ENCODE measurements at places on chromosomes 4 and X.

DNA sequence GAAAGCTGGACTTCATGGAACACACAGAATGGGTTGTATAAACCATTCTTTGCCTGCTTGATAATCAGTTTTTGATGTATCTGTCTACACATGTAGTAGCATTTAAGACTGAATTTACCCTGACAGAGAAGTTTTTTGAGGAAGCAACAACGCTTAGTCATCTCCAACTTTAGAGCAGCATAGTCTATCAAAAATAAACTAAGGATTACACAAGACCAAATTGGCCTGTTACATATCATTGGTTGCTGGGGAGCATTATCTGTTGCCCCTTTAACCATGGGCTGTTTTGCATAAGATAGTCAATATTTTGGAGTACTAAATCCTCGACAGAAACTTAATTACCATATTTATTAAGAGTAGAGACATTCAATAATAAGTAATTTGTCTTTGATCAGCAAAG is 347.4 kb downstream of the FAM47B start:
- no peak for DNase-seq

- no peak for DNase-seq
These were observed 205.9 kb downstream of the PTTG2 start for GRCh38 chr4:38166082-38166481.

DNA sequence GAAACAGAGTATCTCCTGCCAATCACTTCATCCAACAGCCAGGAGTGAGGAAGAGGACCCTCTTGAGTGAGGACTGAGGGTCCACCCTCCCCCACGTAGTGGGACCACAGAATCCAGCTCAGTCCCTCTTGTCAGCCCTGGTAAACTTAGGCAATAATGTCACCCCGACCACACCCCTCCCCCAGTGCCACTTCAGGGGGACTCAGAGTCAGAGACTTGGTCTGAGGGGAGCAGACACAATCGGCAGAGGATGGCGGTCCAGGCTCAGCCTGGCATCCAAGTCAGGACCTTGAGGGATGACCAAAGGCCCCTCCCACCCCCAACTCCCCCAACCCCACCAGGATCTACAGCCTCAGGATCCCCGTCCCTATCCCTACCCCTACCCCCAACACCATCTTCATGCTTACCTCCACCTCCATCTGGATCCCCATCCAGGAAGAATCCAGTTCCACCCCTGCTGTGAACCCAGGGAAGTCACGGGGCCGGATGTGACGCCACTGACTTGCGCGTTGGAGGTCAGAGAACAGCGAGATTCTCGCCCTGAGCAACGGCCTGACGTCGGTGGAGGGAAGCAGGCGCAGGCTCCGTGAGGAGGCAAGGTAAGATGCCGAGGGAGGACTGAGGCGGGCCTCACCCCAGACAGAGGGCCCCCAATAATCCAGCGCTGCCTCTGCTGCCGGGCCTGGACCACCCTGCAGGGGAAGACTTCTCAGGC is at the start of the genes CSAG1 and MAGEA12:
TSS of gene CSAG1 (minus strand) at position 461 of the 715 bp plus-strand sequence. CDS start 1,261 bp downstream, outside the sequence.
TSS of gene MAGEA12 (plus strand) at position 497 of the 715 bp plus-strand sequence. CDS start 2,405 bp downstream, outside the sequence.
- peak; percentile 75 for DNase-seq

- no peak for DNase-seq
These were observed 107.0 kb downstream of the PCDH18 start for GRCh38 chr4:137425281-137425680.

DNA sequence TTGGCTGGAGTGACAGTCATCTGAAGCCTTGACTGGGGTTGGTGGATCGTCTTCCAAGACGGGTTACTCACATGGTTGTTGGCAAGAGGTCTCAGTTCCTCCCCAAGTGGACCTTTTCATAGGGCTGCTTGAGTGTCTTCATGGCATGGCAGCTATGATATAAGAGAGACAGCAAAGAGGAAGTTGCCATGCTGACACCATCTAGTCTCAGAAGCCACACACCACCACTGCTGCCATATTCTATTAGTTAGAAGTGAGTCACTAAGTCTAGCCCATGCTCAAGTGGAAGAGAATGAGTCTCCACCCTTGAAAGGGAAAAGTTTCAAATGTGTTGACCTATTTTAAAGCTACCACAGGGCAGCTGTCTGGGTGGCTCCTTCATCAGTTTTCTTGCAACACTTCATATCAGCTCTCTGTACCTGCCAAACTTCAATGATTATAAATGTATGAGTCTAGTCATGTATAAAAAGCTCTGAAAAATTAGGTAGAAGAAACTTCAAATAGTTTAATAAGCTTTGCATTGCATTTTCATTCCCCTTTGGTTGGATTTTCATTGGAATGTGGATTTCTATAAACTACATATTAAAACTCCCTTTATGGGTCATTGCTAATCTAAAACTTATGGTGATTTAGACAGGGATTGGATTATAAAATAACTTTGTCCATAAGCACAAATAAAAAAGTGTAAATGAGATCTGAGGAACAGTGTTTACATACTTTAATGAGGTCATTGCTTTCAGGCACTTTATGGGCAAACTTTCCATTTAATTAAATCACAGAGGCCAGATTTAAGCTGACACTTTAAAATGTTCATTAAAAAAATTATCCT is 68.0 kb upstream of the ATXN3L start:
- no peak for DNase-seq

GRCh38 chrX:132741689-132742088 is 216.7 kb downstream of the HS6ST2 start:
- no peak for DNase-seq

- no peak for DNase-seq
These were observed 525.7 kb downstream of the PPARGC1A start for GRCh38 chr4:23364167-23364566.

- DNase-seq: no peak
These were observed 56.3 kb downstream of the SHISA3 start for GRCh38 chr4:42453612-42454011.

DNA sequence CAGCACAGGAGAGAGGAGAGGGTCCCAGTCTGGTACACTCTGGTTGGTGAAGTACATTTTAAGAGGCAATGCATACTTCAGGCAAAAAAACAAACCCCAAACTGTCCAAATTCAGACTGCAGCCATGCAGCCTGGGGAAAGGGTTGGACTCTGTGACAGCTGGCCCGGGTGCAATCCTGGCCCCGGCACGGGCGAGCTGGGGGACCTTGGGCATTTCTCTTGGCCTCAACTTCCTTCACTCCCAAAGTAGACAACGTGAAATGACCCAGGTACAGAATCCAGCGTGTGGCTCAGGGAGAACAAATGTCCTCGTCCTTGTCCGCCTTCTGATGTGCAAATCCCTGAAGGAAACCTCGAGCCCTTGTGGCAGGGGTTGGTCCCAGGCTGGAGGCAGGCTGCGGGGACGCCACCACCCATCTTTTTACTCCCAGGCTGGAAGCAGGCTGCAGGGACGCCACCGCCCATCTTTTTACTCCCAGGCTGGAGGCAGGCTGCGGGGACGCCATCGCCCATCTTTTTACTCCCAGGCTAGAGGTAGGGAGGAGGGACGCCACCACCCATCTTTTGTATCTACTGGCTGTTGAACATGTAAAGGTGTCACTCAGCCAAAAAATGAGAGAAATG is 62.3 kb downstream of the ACOX3 start:
- DNase-seq: no peak

DNA sequence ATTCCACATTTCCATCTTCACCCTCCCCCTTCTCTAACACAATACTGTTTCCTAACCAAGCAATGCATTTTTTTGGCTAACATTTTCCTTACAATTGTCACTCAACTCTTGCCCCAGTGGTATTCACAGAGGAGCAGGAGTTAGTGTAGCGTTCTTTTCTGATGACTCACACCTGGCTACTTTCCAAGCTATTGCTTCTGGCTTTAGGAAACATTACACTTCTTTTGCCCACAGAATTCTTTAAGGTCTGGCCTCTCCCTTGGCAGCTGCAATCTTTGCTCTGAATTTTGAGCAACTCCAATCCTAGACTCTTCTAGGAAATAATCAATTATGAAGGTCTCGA is 27.5 kb upstream of the PDGFC start:
- peak; percentile 8 for DNase-seq

DNA sequence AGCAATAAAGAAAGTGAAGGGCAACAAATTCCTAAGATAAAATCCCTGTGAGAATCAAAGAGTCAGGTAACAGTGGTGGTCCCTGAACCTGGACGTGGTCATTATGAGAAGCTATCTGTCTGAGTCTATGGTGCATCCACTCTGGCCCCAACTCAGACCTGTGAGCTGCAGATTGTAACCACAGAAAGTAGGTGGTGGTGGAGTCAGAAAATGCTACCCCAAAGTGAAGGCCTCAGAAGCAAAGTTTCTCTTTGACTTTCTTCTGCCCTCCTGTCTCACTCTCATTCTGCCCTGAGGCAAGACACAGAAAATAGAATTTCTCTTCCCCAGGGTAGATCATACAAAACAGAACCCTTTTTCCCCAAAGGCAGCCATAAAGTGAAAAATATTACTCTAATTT is 84.1 kb upstream of the NEIL3 start:
- no peak for DNase-seq

- no peak for DNase-seq
These were observed 14.1 kb upstream of the RHOXF2 start for GRCh38 chrX:120144178-120144844.

GRCh38 chr4:74449571-74450297 is 4.8 kb downstream of the AREG start:
- no peak for DNase-seq

DNA sequence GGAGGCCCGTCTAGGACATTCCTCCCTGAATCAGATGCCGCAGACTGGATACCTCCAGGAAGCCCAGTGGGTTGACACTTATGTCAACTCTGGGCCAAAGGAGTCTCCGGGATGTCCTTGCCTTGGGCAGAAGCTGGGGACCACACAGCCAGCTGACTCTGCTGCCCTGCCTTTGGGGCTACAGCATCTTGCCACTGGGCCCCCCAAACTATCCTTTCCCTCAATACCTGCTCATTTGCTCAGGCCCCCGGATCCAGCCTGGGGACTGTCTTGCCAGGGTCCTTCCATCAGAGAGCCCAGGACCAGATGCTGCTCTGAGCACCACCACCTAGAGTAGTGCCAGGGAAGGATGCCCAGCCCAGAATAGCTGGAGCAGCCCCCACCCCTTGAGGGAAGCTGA is 19.0 kb downstream of the RAB33A start:
- no peak for DNase-seq

DNA sequence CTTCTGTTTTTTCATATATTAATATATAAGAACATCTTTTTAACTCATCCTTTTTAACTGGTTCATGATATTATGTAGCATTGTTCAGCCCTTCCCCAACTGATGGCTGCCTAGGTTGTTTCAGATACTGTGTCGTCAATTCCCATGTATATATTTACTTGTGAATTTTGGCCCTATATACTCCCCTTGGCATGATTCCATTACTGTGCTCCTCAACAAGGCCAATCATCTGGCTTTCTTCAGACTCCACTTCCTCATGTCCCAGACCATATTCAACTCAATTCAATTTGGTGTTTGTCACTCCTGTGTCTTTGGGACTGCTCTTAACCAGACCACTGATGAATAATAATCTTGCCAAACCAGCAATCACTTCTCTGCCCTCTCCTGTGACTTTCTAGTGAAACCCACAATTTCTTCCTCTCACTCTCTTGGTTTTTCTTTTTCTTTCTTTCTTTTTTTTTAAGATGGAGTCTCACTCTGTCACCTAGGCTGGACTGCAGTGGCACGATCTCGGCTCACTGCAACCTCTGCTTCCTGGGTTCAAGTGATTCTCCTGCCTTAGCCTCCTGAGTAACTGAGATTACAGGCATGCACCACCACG is 2.7 kb upstream of the WDR45 start:
- DNase-seq: no peak

DNA sequence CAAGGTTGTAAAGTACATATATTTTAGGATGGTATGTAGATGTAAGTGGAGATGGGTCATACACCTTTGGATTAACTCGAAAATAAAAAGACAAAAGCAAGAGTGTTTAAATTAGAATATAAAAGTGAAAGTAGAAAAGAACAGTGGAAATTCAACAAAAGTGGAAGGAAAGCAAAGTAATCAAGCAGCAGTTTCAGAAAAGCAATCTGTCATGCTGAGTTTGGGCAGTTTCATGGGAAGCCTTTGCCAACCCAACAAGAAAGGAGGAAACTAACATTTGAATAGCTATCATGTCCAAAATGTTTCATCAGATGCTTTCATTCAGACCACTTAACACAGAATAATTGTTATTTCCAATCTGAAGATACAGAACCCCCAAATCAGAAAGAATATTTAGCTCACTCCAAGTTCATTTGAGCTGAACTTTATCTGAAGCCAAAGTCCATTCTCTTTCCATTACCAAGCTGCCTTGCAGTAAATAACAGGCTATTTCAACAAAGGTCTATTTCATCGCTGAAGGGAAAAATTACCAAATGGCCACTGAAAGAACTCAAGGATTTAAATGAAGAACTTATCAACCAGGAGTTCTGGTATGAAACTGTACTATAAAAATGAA is 1.8 kb upstream of the EXOSC9 start:
- DNase-seq: no peak
